NCI-H526 (cell line): ENCODE measurements at places on chromosomes 4 and X.

DNA sequence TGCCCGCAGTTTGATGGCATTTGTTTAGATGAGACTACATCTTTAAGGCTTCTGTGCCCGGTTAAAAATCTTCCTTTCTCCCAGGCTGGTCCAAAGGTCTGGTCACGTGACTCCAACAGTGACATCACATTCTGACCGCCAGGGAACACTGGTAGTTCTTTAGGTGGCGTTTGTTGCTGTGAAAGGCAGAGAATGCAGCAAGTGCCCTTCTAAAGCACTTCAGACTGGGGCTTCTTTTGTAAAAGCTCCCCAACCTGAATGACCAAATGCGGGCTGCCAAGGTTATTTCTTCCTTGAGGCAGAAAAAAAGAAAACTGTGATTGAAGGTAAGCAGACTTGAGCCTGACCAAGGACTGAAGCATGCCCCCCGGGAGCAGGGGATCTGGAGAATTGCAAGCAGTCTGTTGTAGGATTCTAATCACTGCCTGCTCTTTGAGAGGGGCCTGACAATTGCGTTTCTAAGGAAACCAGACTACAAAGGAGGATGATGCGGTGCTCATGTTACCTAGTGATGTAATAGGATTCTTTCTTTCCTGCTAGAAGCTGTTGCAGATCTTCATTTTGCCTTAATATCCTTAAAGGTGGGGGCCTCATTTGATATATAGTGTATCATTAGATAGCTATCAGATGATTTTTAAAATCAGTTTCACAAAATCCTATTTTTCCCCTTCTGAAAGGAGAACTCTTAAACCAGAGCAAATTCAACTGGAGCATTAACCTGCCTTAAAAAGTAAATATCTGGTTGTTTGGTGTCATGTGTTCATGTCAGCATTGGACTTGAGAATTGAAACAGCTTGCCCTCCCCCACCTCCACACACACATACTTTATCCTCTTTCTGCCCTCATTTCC is 133.1 kb downstream of the AKAP4 start:
- no peak for DNase-seq

GRCh38 chr4:151091047-151091446 is 8.4 kb upstream of the RPS3A start:
- no peak for DNase-seq

DNA sequence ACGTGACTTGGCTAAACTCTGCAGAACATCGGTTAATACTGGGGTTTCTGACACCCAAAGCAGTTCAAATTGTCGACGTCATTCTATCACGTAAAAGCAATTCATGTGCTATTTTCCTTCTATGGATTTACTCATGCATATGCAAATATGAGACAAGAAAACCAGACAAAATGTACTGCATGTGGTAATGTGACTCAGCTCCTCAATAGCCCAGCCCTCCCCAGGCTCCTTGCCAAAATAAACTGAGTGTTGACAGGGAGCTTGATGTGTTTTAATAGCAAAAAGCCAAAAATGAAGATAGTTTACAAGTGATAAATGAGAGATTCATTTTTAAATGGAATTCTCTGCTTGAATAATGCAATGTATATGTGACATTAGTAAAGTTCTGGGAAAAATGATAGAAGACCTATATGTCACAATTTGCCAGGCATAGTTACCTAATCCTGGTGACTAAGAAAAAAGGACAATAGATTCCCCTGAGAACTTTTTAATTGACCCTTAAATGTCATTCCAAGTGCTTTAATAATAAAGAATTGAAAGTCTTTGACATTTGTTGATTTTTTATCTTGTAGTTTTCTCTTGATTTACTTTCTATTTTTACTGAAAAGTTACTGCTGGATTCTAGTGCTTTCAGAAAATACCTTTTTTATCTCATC is 1700.6 kb upstream of the TENM3 start:
- DNase-seq, result no peak

GRCh38 chr4:183097231-183098018 is 1.6 kb upstream of the WWC2 start:
- no peak for DNase-seq

GRCh38 chr4:79315891-79316290 is 10.0 kb downstream of the NAA11 start:
- DNase-seq, result no peak

DNA sequence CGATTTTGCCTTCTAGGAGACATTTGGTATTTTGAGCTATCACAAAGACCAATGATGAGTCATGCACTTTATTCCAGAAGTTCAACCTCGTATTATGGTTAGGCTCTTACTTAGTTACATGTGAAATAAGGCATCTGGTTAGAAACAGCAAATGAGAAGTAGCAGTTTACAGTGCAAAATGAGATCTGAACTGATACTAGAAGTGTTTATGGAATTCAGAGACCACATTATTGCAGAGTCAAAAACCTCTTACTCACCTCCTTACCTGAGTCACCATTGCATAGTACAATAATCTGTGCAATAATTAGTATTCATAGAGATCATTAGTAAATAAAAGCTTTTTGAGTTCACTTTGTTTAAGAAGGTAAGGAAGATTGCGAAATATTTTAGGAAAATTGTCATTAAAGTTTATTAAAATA is 38.7 kb downstream of the SEC24B start:
- DNase-seq, result no peak

DNA sequence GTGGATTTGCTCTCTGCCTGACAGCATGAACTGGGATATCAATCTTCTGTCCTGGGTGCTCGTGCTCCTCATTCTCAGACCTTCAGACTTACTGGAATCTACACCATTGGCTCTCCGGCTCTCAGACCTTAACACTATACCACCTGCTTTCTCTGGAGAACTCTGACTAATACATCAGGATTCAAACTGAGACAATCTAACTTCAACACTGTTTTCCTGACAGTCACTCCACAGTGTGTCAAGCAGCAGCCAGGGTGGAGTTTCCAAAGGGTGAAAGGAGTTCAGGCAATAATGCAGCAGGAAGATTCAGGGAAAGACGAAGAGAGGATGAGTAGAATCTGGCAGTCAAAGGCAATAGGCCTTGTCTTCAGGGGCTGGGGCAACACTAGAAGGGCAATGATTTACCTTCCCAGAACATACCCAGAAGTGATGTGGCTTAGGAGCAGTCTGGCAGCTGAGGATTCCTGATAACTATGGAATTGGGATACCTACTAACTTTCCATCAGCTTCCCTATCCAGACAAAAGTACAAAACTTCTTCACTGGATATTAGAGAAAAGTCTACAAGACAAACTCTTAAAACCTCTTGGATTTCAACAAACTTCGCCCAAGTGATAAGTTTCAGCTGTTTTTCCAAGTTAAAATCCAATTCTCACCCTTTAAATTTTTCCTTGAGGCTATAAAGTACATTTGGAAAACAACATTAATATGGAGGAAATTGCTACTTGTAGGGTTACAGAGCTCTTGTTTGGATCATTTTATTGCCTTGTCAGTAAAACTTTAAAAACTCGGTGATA is 58.4 kb upstream of the SLIT2 start:
- DNase-seq, result no peak

GRCh38 chr4:82038936-82039335 is 334.9 kb downstream of the HNRNPD start:
- no peak for DNase-seq

DNA sequence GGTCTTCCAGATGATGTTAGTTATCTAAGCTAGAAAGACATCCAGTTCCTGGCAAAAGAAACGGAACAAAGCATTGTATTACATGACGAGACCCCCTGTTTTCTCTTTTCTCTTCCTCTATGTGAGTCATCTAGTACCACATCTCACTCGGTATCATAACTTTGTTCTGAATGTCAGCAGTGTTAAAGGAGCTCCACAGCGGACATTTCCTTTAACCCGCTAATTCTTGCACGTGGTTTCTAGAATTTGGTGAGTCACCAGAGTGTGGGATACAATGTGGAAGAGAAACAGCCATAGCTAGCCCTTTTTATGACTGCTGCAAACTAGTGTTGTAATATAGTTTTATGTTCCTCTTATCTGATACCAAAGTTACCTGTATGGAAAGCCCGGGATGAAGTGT is 243.7 kb downstream of the TENM3 start:
- no peak for DNase-seq

GRCh38 chrX:100512471-100512870 is 72.3 kb upstream of the TNMD start:
- DNase-seq, result peak; percentile 1
